ENCODE measurements at places on chromosomes 2 and 18.
A peak's percentile ranks its signal among the peaks of the same experiment; 100 is the strongest.

DNA sequence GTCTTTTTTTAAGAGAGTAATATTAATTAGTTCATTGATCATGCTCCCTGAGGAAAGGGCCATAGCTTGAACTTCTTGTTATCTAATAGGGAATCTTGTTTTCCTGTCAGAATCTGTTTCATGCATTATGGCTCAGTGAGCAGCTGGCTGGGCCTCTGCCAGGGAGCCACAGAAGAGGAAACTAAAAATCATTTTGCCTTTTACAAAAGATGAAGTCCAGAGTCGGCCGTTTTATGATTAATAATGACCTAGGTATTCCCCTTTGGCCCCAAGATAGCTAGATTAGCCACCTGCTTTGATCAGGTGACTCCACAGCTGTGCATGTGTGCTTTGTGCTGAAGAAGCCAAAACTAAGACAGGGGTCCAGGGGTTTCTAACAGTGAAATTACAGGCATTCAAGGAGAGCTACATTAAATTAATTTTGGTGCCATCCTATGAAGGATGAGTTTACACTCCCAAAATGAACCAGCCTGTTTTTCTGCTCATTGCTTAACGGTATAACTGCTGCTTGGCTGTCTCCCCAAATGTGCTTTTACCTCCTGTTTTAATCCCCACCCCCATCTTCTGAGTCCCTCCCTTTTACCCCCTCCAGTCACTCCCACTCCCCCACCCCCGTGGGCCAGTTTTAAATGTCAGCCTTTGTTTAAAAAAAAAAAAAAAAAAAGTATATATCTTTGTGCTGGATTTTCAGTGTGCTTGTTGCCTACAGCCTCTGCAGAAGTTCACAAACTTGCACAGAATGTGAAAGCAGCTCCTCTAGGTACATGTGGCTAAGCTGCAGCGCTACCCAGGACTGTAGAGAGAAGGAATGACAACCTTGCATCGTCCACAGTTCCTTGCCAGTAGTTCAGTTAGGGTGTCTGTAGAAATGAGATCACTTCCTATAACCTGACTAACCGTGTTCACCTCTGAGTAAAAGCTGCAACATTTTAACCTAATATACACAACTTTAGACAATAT, 93.1 kb downstream of the CABLES1 start:
- DNase-seq = no peak

DNA sequence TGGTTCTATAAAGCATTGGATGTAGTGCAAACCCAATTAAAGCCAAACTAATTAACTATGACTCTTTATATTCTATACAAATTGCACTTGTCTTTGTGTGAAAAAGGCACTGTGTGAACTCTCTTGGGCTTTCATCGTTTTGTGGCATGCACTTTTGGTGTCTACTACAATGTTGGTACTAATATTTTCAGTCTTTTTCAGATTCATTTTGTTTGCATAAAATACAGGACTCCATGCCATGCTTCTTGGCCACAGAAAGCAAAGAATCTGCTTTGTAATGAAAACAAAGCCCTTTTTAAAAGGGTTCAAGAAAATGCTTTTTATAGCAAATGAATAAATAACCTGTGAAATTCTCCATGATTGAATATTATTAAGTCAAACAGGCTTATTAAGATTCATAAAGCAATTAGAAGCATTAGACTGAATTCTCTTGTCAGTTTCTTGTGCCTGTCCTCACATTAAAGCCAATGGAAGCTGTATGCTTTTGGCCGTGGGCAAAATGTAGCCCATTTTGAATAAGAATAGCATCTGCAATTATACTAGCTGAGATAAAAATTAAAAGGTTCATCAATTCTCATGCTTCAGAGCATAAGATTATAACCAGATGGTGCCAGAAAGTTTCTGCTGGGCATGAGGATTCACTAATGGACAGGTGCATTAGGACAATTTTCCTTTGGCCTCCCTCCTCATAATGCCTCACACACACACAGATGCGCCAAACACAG, 1665.2 kb downstream of the SUCLG1 start:
- no peak for DNase-seq

DNA sequence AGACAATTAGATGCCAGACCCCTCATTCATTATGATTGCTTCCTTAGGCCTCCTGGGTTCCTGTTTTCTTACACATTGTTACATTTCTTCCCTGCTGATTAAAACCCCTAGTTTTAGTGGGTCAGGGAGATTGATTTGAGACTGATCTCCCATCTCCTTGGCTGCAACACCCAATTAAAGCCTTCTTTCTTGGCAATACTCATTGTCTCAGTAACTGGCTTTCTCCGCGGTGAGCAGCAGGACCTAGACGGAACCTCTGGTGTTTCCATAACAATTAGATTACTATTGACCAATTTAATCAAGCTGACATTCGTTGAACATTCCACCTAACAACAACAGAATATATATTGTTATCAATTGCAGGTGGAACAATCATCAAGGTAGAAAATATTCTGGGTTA, 1676.4 kb upstream of the SLC39A10 start:
- DNase-seq = no peak

GRCh38 chr2:86562485-86562921, 740 bp downstream of the CHMP3 start:
- no peak for DNase-seq

DNA sequence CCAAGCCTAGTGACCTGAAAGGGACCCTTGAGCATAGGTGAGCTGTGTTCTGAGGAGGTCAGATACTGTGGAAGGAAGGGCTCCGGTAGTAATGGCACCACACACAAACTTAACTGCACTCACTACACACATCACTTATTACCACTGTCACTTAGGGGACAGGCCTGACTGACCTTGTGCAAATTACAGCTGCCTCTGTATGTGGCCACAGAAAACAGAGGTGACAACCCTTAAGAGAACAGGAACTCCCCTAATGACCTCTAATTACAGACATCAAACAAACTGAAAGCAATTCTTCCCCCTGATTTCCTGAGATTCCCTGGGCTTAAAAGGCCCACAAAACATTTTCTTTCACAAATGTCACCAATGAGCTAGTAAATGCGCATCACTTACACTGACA, 360.6 kb downstream of the RND3 start:
- DNase-seq = no peak

- no peak for DNase-seq
Observed at GRCh38 chr2:157760949-157761348, 115.2 kb downstream of the ACVR1 start.

- no peak for DNase-seq
Observed at GRCh38 chr2:232116852-232117251, 155.3 kb downstream of the DIS3L2 start.

GRCh38 chr2:37775908-37776250, 104.4 kb upstream of the CDC42EP3 start:
- DNase-seq = no peak

DNA sequence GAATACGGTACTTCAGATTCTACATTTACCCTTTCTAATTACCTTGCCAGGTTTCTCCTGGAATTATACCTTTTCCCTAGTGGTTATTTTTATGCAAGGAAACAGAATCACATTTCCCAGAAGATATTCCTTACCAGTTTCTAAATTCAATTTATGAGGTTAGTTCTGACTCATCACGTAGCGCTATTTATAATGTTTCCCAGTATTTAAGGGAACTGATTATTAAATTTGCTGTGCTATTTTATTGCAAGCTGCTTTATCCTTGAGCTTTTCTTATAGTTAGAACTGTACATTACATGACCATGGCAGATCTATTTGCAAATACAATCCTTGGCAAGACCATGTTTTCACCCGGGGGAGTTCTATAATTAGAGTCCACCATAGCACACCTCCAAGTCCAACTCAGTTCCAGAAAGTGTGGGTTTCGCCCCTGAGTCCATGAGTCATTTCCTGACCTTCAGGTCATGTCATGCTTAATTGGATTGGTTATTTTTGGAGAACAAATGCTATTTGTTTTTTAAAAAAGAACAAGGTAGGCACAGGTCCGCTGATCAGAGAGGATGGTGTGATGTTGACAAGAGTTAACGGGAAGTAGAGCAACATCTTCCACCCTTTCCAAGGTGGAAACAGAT, 126.6 kb downstream of the ZNF532 start:
- DNase-seq = no peak

DNA sequence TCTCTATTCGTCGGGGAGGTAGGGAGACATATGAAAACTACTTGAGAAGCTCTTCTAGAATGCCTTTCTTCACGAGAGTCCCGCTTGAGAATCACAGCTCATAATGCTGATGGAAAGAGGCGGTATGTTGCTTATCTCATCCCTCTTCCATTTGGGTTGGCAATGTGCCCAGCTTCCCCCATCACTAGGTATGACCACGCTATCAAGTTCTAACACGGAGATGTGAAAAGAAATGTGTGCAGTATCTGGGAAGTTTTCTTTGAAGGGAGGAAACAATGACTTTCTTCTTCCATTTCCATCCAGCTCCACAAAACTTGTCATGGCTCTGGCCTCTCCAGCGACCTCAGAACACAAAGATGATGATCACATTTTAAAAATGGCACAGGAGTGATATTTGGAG, 742.4 kb downstream of the DCDC2C start:
- DNase-seq = no peak

GRCh38 chr2:62334440-62335058, 138.6 kb downstream of the B3GNT2 start:
- DNase-seq = no peak

GRCh38 chr2:127715778-127716449, 14.6 kb downstream of the SFT2D3 start:
- DNase-seq = no peak

GRCh38 chr2:16663121-16663905, 2.3 kb downstream of the CYRIA start:
- DNase-seq = no peak

- DNase-seq = no peak
Observed at GRCh38 chr2:190615555-190616200, 33.2 kb upstream of the NAB1 start.

DNA sequence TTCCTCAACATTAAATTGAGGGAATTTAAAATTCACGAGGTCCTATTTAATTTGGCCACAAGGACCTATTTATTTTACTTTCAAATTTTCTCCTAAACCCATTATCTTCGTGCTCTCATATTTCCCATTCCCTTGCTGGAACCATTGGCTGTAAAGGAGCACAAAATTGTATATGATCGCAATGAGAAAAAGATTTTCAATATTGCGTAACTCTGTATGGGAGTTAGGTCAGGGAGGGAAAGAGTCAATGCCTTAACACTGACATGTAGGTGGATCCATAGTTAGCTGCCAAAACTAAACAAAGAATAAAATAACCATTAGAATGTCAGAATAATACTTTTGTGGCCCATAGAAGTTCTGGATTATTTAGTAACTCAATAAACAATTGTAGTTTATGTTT, 40.6 kb upstream of the ZC3H15 start:
- DNase-seq = no peak

DNA sequence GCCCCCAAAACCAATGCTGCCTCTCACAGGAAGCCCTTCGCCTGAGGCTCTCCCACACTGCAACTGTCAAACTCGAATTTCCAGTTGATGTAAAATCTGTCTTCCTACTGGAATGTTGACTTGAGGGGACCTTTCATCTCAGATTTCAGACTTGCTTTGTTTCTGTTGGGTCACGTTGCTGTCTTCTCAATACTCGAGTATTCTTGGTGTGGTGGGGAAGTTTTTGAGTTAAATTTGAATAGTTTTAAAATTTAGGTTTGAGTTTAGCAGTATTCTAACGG, 50.8 kb downstream of the AGAP1 start:
- DNase-seq = no peak

- DNase-seq = no peak
Observed at GRCh38 chr2:217367464-217367863, 507.6 kb upstream of the TNP1 start.

- no peak for DNase-seq
Observed at GRCh38 chr18:2893676-2894075, 46.9 kb downstream of the EMILIN2 start.

DNA sequence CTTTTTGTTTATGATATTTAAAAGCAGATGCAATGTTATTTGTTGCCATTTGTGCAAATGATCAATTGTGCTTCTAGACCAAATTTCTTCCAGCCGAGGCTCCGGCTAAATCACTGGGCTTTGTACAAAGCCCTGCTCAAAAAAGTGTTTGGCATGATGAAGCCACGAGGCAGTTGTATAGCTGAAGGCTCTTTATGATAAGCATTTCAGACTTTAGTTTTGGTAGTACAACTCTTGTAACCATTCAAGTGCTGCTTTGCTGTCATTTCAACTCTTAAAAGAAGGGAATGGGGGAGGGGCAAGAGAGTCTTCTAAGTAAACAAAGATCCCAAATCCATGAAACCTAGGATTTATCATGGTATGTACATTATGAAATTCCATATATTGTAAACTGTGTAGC, 3.3 kb upstream of the ZNF532 start:
- DNase-seq = no peak

GRCh38 chr2:126703311-126703710, 47.4 kb downstream of the GYPC start:
- no peak for DNase-seq

DNA sequence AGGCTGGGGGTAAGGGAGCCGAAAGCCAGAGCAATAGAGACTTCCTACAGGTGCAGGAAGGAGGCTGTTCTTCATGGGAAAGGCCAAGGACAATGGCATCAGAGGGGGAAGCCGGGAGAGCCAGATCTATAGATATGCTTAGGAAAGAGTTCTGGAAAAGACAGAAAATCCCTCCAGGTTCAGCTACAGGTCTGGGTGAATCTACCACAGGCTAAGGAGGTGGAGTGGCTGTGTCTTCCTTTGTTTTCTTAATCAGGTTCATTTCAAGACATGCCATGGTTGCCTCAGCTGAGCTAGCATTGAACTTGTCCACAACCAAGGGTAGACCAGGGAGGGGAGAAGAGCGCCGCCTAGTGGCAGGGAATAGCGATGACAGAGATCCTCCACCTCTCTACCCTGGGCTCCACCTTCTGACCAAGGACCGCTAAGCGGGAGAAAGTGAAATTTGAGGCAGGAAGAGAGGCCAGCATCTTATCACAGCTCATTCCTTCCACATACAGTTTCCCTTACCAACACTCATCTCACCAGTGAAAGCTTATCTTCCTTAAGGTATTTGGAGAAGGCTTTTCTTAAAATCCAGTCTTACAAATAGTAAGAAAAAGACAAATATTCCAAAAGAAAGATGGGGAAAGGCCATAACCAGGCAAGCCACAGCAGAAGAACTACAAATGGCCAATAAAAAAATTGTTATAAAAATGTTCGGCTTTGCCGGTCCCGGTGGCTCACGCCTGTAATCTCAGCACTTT, 74.2 kb downstream of the VIT start:
- peak; percentile 36 for DNase-seq

DNA sequence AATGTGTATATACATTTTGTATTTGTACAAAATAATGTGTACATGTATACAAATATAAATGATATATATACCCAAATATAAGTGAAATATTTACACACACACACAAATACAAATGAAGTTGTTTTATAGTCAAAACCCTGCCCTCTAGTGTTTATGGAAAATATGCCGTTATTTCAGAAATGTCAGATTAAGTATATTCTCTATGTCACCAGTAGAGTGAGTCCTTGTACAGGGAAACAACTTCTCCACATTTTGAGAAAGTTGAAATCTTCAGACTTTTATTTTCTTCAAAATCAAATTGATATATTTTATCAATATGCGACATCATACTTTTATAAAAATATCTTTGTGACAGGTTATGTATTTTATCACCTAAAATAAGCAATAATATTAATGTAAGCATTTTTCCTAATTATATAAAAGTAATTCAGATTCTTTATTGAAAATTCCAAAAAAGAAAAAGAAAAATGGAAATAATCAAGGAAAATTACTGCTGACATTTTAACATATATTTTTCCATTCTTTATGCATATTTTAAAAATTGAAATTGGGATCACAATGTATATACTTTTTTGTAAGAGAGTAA, 22.4 kb downstream of the ARL6IP6 start:
- no peak for DNase-seq

- DNase-seq = no peak
Observed at GRCh38 chr2:144595686-144596072, 75.8 kb upstream of the ZEB2 start.

- no peak for DNase-seq
Observed at GRCh38 chr2:201004370-201004769, 40.9 kb upstream of the ORC2 start.

GRCh38 chr18:12750715-12751502, 48.1 kb downstream of the PSMG2 start:
- DNase-seq = no peak
